ENCODE measurements at places on chromosomes 6 and 20.

GRCh38 chr6:148027201-148027600 is 315.4 kb upstream of the SASH1 start:
- DNase-seq: no peak

- no peak for DNase-seq
Measured at GRCh38 chr20:32846852-32847251, 11.9 kb upstream of the EFCAB8 start.

- DNase-seq: no peak
Measured at GRCh38 chr6:155765275-155766194, 309.9 kb upstream of the NOX3 start.

DNA sequence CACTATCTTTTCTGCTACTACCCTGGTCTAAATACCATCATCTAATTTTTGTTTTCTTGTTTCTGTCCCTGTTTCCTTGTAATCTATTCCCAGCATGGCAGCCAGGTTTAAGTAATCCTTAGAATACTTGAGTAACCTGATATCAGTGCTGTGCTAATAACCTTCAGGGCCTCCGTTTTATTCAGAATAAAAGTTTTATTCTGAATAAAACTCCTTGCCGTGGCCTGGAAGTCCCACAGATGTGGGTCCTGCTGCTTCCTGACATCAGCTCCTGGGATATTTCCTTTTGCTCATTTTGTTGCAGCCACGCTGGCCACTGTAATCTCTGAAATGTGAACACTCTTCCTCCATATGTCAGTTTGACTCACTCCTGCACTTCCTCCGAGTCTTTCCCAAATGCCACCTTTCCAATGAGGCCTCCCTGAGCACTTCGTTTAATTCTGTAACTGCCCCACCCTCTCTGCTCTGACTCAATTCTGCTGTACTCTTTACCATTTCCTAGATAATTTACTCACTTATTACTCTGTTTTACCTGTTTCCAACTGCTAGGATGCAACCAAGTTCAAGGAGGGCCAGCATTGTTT is 114.0 kb upstream of the FOXA2 start:
- DNase-seq: no peak

GRCh38 chr20:50560867-50561266 is 50.7 kb downstream of the PTPN1 start:
- peak; percentile 23 for DNase-seq

DNA sequence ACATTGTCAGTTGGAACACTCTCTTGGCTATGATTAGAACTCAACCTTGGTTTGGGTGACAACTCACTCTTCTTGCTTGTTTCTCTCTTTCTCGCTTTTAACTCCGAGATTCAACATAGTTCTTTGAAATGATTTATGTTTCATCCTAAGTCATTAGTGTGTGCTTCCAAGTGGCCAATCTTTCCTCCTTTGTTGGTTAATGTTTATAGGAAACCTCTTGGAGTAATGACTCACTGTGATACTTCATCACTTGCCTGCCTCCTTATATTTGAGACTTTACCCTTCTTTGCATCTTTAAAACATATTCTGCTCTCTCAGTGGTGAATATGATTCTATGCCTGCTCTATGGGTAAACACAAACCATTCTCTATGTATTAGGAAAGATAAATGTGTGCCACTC is 279.7 kb upstream of the FLRT3 start:
- no peak for DNase-seq

DNA sequence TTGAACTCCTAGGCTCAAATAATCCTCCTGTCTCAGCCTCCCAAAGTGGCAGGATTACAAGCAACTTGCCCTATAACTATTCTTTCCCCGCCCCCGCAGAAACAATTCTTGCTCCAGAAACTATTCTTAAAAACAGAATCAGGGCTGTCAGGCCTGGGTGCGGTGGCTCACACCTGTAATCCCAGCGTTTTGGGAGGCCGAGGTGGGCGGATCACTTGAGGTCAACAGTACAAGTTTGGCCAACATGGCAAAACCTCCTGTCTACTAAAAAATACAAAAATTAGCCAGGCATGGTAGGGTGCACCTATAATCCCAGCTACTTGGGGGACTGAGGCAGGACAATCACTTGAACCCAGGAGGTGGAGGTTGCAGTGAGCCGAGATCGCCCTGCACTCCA is 31.2 kb downstream of the SAMHD1 start:
- DNase-seq: no peak

DNA sequence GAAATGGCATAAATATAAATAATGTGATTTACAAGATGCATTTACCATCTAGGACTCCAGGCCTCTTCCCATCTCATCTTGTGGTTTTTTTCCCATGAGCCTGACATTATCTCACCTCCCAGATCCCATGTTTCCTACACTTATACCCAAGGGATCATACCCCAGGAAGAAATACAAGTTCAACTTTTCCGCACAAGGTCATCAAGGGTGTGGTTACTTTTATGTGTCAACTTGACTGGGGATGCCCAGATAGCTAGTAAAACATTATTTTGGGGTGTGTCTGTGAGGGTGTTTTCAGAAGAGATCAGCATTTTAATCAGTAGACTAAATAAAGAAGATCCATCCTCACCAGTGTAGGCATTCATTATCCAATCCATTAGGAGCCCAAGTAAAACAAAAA is 176.3 kb upstream of the TNFAIP3 start:
- no peak for DNase-seq

DNA sequence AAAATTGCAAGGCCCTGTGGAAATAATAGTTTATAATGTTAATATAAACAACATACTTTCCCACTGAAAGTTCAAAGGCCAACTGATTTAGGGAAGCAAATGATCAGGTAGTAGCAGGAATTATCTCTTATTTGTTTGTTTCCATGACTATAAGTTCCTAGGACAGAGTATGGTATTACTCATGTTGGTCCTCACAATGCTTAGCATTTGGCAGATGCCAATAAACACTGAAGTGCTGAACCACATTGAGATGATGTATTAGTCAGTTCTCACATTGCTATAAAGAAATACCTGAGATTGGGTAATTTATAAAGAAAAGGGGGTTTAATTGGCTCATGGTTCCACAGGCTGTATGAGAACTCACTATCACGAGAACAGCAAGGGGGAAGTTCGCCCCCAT is 129.6 kb upstream of the NUP153 start:
- no peak for DNase-seq

DNA sequence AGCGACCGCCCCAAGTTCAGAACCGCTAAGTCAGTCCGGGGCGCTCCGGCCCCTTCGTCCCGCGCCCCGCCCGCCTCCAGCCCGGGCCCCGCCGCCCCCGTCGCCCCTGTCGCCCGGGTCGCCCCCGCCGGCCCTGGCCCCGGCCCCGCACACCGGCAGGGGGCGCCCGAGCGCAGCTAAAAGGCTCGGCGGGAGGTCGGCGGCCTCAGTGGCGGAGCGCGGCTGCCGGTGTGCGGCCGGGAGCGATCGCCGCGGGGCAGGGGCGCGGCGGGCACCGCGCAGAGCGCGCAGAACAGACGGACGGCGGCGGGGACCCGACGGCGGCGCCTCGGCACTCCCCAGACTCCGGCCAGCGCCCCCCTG is at the start of gene FNDC1:
Gene FNDC1 (plus strand): TSS at position 208 of the 363 bp plus-strand sequence. CDS start 197 bp downstream, outside the sequence.
- DNase-seq: peak; percentile 59

- DNase-seq: no peak
Measured at GRCh38 chr6:89122625-89123024, 4.8 kb upstream of the SRSF12 start.

DNA sequence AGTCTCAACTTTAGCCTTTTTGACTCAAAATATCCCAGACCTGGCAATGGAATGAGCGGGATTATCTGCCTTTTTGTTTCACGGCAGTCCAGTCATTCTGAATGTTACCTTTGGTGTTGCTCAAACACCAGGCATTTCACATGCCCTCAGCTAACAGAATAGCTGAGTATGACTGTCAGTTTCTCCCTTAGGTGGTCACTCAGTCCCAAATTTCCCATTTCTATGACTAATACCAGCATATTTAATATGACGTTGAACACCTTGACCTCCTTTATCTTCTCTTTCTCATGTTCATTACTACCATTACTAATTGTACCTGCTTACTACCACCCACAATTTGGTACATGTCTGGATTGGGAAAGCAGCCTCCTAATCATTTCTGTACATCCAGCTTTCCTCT is 65.2 kb downstream of the EDN1 start:
- DNase-seq: no peak

- DNase-seq: no peak
Measured at GRCh38 chr20:20295621-20296498, 72.0 kb upstream of the INSM1 start.

DNA sequence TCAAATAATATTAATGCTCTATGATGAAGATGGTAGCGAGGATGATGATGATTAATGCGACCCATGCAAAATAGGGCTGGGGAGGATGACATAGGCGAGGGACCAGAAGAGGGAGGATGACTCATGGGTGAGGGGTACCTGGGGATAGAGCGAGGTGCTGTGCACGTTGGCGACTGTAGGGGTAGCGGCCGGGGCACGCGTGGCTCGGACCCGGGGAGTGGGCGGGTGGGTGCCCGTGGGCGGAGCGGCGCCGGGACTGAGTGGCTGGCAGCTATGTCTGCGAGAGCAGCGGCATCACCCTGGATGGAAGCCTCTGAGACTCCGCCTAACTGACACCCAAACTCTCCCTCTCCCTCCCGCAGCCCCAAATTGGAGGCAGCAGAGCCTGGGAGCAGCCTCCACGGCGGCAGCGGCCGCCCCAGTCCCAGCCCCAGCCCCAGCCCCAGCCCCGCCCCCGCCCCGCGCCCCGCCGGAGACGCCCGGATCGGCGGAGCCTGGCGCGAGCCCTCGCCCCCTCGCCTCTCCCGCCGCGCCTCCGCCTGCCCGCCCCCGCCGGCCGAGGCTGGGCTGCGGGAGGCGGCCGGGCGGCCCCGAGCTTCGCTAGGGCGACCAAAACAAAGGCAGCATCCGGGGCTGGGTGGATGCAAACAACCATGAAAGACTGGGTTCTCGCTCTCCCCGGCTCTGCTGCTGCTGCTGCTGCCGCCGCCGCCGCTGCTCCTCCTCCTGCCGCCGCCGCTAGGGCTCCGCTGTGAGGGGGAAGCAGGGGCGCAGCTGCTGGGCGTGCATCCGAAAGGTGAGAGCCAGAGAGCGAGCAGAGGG is at the start of gene RIMS1:
Gene RIMS1 (plus strand): TSS at position 367 of the 822 bp plus-strand sequence. CDS start 474 bp downstream, outside the sequence.
- no peak for DNase-seq

DNA sequence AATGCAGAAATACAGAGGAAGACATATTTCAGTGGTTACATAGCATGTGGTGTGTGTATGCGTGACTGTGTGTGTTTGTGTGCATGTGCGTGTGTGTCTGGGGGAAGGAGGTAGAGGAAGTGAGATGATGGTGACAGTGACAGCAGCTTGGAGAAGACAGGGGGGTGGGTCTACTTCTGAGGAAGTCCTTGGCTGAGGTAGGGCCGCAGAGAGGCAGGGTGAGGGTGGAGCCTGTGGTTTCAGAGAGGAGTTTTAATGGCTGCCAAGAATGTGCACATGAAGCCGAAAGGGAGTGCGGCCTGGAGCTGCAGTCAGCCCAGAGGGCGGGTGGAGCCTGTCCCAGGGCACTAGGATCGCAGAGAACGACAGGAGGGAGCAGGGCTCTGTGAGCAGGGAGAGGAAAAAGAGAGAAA is 22.7 kb upstream of the RNF24 start:
- peak; percentile 76 for DNase-seq

DNA sequence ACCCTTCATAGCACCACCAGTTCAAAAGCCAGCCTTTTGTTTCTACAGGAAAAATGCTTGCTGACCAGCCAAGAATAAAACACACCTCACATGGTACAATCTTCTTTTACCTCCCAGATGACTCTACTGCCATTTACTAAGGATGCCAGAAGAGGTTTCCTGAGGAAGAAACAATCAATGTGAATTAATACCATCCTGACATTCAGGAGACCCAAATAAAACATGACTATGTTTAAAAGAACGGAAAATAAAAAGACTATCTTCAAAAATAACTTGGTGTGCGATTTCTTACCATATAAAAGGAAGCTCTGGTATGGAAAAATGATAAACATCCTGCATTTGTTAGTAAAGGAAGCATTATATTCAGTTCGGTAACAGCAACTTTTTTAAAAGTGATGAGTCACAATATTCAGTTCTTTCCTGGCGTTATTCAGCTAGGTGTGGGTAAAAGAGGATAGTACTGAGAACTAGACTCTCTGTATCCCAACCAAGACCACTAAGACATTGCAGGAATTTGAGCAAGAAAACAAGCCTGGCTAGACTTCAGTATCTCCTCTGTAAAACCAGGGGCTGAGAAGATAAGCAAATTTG is 16.3 kb downstream of the COL21A1 start:
- no peak for DNase-seq

DNA sequence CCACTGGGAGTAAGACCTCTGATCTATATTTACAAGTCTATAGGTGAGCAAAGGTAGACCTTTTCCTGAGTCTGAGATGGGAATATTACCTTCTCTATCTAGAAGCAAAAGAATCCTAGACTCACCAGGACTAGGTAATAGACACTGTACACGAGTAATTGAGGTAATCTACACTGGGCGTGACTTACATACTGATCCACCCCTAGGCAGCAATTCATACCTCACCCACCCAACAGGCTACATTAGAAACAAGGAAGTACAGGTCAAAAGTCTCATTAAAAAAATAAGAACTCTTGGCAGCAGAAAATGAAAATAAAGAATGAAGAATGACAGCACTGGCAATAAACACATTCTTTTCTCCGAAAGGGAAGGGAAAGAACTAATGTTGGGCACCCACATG is 7.6 kb downstream of the CSNK2A1 start:
- DNase-seq: no peak

DNA sequence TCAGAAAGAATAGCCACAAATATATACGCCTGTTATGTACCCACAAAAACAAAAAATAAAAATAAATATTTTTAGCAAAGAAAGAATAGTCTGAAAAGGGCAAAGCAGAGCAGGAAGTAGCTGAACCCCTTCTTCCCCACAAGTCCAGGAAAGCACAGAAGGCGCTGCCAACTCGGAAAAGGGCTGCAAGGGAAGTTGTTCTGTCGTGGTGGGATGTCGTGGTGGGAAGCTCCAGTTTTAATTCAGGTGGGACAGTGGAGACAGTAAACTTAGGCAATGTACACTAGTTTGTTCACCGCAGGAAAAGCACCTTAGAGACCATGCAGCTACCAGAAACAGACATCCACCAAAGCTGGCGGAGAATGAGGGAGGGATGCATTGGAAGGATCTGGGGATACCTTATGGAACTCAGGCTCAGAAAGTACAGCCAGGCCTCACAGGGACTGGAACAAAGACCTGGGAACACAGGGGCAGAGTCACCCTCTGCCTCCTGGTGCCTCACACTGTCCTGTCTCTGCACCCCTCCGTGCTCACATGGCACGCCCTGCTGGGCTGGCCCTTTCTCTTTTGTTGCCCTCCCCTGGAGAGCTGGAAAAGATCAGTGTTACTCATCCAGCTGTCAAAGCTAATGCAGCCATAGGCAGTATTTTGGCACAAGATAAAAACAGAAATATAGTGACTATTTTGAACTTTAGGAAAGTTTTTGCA is 3.3 kb upstream of the APMAP start:
- DNase-seq: no peak

GRCh38 chr6:19399406-19399805 is 437.8 kb upstream of the ID4 start:
- no peak for DNase-seq

GRCh38 chr6:33439956-33440648 is 14.3 kb upstream of the ZBTB9 start:
- DNase-seq: no peak

Measured in activated naive CD4-positive, alpha-beta T cell treated with Interleukin-2 at 50 U/mL for 16 hours (primary cell).